ENCODE measurements at places on chromosomes 4 and X. TPM values are rescaled to one million over a fixed set of nuclear protein-coding genes. Genes with fewer than 3 reads are reported as not detected.

The CENPVL2 gene
- total RNA-seq: not detected

The TSC22D3 gene
- 350 TPM for total RNA-seq

The ITM2A gene
- 58.5 TPM for total RNA-seq

The PAGE4 gene
- not detected for total RNA-seq

The CDKL5 gene
- 30.6 TPM for total RNA-seq

The TEX13D gene
- not detected for total RNA-seq

The PSAPL1 gene
- not detected for total RNA-seq
